Activated CD4-positive, alpha-beta T cell treated with anti-CD3 and anti-CD28 coated beads for 36 hours (primary cell): ENCODE measurements at places on chromosomes 16 and 17.
A peak's percentile ranks its signal among the peaks of the same experiment; 100 is the strongest.

DNA sequence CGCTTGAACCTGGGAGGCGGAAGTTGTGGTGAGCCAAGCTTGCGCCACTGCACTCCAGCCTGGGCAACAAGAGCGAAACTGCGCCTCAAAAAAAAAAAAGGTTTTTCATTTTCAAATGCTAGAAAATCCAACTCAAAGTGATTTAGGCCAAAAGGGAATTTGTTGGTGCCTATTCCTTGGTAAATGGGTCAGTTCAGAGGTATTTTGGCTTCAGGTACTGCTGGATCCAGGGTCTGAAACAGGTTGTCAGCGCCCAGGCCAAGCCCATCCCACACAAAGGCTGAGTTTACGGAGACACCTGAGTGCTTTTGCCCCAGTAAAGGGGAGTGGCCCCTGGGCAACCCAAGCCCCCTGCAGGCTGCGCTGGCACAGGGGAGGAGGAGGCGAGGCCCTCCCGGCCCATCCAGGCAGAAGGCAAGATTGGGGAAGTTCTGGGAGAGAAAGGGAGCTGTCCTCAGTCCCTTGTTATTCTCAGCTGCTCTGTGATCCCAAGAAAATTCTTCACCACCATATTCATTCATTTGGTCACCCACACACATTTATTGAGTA, 8.5 kb upstream of the JPH3 start:
- DNase-seq, result no peak

DNA sequence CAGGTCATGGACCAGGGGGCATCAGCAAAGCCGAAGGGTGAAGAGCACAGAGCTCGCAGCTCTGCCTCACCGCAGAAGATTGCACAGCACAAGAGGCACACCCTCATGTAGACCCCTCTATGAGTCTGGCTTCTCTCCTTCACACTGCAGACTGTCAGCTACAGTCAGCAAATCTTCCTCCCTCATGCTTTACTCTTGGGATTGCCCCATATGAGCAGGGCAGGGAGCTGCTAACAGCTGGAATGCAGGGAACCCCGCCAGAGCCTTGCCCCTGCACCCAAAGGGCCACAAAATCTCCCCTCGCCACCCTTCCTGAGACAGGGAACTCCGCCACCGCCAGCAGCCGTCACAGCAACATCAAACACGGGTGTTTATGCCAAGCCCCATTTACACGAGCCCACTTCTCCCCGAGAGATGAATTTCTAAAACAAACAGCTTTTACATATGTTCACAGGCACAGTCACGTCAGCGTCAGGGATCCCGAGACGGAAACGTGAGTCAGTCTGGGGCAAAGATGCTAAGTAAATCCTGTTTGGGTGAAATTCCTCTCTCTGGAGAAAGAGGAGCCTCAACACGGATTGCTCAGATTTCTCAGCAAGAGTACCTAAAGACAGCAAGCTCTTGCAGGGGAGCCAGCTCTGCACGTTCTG, 121.9 kb downstream of the CDYL2 start:
- no peak for DNase-seq

- peak; percentile 52 for DNase-seq
These were observed 41.6 kb downstream of the PRKCB start for GRCh38 chr16:23877107-23878070.

DNA sequence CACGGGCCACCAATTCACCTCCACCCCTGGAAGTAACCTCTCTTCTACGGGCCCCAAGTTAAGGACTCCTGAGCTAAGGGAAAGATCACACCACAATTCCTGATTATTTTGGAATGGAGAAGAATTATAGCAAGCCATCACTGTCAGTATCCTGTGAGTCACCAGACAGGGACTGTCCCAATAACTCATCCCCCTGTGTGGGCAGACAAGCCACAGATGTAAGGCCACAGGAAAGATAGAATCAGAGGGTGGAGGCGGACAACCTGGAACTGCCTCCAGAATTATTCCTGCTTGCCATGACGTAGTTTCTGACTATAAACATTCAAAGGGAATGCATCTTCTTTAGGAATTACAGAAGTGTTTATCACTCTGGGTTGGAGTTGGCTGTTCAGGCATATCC, 5.8 kb upstream of the MYO1D start:
- DNase-seq, result peak; percentile 66

DNA sequence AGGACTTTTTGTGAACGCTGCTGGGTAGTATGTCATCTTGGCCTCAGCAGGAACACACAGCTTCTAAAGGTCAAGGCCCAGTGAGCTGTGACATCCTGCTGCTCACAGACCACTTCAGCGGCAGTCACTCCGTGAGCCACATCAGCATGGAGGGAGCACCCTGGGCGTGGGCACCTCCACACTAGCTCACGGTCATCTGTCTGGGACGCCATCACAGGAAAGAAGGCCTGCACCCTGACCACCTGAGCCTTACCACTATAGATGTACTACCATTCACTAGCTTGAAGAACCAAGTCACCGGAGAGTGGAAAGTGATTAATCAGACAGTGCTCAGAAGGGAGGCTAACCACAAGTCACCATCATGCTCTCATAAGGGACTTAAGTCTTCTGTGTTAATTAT, 3.3 kb downstream of the AXIN1 start:
- no peak for DNase-seq

DNA sequence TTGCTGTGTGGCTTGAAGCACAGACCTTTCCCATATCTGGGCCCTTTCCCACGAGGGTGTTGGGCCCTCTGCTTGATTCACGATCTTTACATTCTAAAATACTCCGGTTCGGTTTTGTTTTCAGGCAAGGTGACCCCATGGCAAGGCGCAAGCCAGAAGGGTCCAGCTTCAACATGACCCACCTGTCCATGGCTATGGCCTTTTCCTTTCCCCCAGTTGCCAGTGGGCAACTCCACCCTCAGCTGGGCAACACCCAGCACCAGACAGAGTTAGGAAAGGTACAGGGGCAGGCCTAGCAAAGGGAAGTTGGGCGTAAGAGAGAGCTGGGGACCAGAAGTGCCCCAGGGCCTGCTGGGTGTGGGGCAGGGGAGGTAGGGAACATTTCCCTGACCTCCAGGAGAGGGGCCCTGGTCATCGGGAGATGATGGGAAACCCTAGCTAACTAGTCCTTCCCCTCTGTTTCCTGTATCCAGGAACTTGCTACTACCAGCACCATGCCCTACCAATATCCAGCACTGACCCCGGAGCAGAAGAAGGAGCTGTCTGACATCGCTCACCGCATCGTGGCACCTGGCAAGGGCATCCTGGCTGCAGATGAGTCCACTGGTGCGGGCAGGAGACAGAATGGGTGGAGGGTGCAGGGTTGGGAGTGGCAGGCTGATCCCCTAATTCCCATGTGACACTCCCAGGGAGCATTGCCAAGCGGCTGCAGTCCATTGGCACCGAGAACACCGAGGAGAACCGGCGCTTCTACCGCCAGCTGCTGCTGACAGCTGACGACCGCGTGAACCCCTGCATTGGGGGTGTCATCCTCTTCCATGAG, 1.4 kb downstream of the ALDOA start:
- DNase-seq, result no peak

- no peak for DNase-seq
These were observed 1.8 kb upstream of the ADGRG1 start for GRCh38 chr16:57626420-57627170.
